ENCODE measurements at places on chromosomes 3 and 15.

DNA sequence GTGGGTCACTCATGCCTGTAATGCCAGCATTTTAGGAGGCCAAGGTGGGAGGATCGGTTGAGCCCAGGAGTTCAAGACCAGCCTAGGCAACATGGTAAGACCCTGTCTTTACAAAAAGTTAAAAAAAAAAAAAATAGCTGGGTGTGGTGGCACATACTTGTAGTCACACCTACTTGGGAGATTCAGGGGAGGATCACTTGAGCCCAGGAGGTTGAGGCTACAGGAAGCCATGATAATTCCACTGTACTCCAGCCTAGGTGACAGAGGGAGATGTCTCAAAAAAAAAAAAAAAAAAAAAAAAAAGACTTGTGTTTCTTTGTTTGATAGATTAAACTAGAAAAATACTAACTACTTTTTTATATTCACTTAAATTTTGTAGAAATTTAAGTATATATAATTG, 14.6 kb downstream of the RAB7A start:
- DNase-seq = no peak

GRCh38 chr3:94406595-94406994, 343.7 kb downstream of the NSUN3 start:
- no peak for DNase-seq

- peak; percentile 74 for DNase-seq
Observed at GRCh38 chr3:32420126-32421038, 28.7 kb downstream of the CMTM7 start.

GRCh38 chr3:104746056-104746455, 620.7 kb upstream of the ALCAM start:
- DNase-seq = no peak

- DNase-seq = peak; percentile 33
Observed at GRCh38 chr3:117692416-117692995, 982.9 kb downstream of the TUSC7 start.

- DNase-seq = peak; percentile 94
Observed at GRCh38 chr3:56682462-56683121, 473 bp downstream of the TASOR start.

- no peak for DNase-seq
Observed at GRCh38 chr3:161212906-161213305, 8.2 kb upstream of the NMD3 start.

- DNase-seq = no peak
Observed at GRCh38 chr3:53624061-53624857, 129.8 kb downstream of the CACNA1D start.

DNA sequence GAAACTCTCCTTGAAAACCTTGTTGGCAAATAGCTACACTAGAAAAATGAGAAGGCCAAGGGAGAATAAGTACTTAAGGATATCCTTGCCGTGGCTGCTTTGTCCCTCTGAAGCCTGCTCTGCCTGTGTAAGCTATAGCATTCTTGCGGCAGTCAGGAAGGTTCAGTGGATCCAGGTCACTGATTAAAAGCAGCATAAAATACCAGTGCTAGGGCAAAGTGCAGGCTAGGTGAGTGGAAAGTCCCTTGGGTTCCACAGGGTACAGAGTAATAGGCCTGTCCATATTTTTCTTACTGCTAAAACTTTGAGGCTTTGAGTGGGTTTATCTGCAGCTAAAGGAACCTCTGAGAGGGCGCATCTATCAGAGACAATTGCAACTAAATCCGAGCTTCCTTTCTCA, 10.3 kb downstream of the CXCR6 start:
- no peak for DNase-seq

- no peak for DNase-seq
Observed at GRCh38 chr15:63539521-63539920, 35.1 kb downstream of the USP3 start.

- no peak for DNase-seq
Observed at GRCh38 chr15:80473286-80474223, 69.4 kb downstream of the ARNT2 start.

DNA sequence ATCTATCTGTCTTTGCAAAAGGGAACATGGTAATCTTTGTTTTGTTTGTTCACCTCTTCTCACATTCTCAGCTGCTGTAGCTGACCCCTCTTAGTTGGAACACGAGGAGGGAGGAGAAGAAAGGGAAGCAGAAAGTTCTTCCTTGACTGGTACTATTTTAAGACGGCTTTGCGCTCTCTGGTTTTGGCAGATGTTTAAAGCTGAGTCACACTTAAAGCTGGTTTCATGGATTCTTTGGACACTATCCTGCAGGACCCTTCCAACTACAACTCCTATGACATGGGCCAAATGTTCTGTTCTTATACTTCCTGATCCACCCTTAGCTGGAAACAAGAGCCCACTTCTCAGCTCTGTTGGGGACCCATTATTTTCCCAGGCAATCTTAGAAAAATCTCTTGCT, 40.6 kb upstream of the FXR1 start:
- DNase-seq = no peak

- DNase-seq = peak; percentile 14
Observed at GRCh38 chr15:83869341-83869740, 215.4 kb downstream of the ADAMTSL3 start.

DNA sequence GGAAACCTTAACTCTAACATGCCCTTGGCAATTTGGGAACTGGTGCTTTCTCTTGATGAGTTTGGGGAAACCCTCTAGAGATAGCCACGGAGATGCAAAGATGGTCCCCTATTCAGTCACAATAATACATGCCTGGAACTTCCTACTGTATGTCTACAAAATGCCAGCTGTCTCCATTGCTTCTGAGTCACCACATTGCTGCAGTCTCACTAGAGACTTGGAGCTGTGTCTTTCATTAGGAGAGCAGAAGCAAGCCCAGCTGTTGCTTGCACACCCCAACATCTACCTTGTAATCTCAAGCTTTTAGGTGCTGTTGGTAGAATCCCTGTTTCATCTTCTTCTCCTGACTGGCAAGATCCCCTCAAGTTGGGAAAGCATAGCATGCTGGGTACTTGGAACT, 261.0 kb downstream of the ADAMTSL3 start:
- DNase-seq = no peak

DNA sequence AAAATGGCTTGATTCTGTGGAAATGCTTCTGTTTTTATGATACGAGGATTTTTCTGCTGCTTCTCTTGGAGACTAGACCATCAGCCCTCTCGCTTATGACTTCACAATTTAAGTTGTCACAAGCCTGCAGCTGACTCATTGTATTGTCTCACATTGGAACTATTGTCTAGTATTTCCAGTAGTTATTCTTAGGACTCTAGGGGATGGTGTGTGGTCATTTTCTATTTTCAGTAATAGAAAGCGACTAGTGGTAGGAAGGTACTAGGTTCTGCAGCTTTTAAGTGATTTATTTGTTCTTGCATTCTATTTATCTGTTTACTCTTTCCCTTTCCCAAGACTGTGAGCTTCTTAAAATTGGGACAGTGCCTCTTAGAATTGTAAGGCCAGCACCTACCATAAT, 66.3 kb upstream of the CRTC3 start:
- DNase-seq = no peak

GRCh38 chr3:184382326-184383032, 2.6 kb downstream of the CHRD start:
- no peak for DNase-seq

DNA sequence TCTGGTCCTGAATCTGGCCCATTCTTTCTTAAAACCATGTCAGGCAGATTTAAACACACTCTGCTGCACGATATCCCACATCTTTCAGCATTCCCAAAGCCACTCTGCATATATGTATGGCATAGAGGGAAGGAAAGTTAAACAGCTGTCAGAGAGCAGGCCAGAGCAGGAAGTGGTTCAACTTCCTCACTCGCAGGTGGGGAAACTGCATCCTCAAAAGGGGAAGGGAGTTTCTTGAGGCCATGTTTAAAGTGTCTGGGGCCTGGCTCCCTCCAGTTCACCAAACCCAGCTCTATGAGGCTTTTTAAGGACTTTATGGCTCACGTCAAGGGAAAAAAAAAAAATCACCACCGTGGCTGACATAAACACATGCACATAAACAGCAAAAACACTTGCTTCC, 123.1 kb downstream of the OPA1 start:
- no peak for DNase-seq

- peak; percentile 54 for DNase-seq
Observed at GRCh38 chr3:121989943-121990342, 32.1 kb downstream of the ILDR1 start.

GRCh38 chr3:177199206-177199760, 2.0 kb upstream of the TBL1XR1 start:
- no peak for DNase-seq

DNA sequence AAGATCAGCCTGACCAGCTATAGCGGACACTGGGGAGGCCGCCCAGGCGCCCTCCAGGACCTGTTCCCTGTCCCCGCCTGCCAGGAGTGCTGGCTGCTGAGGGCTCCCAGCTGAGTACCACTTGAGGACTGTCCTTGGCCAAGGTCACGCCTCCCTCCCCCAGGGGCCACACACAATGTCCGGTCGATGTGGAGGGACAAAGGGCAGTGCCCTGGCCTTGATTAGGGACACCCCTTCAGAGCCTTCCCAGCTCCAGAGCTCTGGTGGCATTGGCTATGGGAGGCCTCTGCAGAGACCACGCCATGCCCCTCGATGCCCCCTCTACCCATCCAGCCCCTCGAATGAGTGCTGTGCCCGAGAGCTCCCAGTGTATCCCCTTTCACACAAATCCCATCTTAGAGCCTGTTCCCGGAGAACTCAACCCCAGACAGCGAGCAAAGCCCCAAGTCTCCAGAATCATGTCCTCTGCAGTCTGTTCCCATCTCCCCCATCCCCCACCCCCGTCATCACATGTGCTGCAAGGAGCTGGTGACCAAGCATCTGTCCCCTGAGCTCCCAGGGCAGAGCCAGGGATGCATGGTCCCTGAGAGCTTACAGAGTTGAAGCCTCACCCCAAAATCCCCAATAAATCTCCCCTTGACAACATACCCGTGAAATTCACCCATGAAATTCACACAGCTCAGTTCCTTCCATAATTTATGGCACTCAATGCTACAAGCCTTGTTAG, 158.9 kb downstream of the NUP210 start:
- DNase-seq = no peak

DNA sequence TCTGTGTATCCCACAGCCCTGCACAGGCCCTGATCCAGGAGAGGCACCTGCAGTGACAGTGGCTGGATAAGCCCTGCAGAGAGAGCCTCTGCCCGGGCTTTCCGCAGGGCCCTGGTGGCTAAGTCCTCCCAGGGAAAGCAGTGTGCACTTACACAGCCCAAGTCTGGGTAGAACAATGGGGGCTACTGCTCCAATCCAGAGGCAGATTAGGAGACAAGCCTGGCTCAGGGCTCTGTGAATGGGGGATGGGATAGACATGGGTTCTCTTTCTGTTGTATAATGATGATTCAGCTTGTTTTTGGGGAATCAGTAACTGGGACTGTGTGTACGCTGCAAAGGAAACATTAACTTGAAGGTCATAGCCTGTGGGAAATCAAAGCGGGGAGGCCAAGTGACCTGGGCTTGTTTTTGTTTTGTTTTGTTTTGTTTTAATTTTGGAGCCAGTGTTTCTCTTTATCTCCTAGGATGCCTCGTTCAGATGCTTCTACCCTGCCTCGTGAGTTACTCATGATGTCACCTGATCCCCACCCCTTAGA, 4.1 kb upstream of the ALDH1L1 start:
- peak; percentile 28 for DNase-seq

DNA sequence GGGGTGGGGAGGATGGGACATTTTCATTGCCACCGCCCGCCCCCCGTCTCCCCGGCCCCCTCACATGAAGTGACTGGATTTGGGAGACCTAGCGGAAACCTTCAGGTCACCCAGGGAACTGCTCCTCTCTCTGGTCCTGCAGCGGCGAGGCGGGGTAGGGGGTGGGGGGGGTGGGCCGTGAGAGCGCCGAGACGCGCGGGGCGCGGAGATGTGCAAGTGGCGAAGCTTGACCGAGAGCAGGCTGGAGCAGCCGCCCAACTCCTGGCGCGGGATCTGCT, 712 bp upstream of the MME start:
- DNase-seq = no peak

GRCh38 chr15:36370051-36370730, 209.2 kb upstream of the CDIN1 start:
- no peak for DNase-seq

DNA sequence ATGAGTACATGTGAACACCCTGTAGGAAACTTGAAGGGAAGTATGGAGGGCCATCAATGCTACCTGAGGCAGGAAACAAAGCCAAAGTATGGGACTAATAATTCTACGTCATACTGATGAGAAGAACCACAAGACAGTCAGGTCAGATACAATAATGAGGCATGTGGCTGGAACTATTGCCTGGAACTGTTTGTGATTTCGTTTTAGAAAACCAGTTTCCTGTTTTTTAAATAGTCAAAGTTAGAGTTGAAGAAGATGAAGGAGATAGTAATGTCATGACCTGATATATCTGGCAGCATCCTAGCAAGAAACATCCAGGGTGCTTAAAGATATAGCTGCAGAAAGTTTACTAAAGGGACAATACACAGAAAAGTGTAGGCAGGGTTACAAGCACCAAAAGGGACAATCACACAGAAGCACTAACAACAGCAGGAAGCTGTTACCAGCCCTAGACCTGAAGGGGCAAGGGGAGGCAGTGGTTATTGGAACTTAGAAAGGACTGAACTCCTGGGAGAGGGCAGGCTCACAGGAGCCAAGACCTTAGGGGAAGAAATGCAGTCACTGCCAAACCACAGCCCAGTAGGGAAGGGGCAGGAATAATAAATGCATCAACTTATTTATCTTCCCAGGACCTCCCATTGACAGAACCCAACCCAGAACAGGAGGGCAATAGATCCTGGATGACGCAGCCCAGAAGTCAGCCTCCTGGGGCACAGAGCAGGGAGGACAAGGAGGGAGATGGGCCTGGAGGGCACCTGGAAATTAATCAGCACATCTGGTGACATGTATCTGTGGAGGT, 302.1 kb upstream of the STT3B start:
- peak; percentile 72 for DNase-seq

GRCh38 chr15:74955796-74956647, 550 bp downstream of the RPP25 start:
- peak; percentile 91 for DNase-seq

- DNase-seq = no peak
Observed at GRCh38 chr15:76118767-76119166, 59.0 kb downstream of the TMEM266 start.

DNA sequence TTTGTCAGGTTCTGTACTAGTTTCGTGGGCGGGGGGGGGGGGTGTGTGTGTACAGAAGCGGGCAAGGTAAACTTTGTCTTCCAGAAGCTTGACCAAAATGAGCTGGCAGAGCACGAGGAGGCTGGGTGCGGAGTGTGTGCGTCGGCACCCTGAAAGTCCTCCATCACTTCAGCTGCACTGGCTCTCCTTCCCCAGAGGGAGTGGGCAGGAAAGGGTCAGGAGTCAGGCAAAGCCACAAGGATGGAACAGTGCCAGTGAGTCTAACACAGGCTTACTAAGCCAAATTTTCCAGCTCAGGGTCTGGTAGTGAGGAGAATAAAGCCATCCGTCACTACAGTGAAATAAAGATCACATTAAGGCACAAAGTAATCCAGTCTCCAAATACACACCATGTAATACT, 11.9 kb upstream of the SH3GL3 start:
- no peak for DNase-seq

DNA sequence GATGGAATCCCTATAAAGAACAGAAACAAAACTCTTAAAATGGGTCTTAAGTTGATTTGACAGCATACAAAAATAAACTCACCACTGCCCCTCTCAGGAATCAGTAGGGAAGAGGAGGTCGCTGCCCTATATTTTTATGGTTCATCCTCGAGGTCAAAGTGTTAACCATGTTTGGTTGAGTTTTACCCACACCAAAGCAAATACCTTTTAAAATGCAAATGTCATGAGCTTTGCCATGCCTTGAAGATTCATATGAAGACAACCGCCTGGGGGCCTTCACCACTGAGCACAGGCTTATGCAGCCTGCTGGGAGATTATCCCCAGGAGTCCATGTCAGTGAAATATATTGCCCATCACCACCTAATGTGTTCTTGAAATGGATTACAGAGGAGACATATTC, 66.1 kb downstream of the GLB1 start:
- DNase-seq = peak; percentile 82

Data from activated CD4-positive, alpha-beta T cell treated with anti-CD3 and anti-CD28 coated beads, Interleukin-2, amount 10 ng/mL, durations not matched to agents 24 days and 14 days (primary cell).